ENCODE measurements at places on chromosomes 7 and 10.
A peak's percentile ranks its signal among the peaks of the same experiment; 100 is the strongest.

GRCh38 chr7:135664046-135664589 is 1.8 kb downstream of the STMP1 start:
- peak; percentile 77 for DNase-seq

DNA sequence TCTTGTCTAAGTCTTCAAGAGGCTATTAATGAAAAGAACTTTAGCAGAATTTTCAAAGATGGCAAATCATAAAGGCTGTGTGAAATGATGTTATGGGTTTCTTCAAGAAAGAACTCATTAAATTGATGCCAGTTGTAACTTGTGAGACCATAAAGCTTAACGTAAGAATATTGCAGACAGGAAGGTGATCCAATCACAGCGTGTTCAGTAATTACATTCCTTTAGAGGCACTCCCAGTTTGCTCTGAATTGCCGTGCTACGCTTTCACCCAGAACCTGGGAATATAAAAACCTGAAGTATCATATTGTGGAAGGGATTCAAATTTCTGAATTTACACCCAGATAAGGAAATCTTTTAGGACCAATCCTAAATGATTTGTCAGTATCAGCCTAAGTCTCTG is 64.1 kb upstream of the ITGB1 start:
- no peak for DNase-seq

DNA sequence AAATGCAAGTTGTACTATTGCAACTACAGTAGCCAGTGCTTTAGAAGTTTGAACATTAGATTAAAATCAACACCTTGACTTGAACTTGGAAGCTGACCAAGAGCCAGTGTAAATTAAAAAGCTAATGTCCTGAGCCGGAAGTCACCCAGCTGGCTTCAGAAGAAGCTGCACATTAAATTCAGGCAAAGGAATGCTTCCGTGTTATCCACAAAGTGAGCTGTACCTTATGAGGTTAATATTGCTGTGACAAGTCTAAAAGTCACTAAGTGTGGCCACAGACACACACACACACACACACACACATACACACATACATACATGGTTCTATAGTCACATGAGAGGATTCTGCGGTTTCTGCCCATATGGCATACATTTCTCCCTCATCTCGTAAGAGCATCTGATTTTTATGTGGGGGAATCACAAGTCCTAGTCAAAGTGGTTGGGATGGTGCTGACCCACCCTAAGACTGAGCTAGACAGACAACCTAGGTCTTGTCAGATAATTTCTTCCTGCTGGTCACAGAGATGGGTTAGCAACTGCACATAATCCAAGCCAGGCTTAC is 612.9 kb downstream of the SORCS1 start:
- no peak for DNase-seq

DNA sequence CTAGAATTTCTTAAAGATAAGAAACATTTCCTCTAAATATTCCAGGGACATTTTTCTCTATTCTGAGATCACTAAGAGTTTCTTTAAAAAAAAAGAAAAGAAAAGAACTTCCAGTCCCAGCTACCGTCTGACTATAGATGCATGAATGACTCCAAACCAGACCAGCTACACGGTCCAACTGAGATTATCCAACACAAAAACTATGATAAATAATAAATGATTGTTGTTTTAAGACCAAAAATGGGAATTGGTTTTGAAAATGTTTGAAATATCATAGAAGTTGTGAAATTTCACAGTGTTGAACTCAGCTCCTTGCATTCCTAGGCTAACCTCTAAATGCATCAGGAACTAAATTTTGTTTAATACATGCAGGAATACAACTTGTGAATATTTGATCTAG is 1619.6 kb upstream of the LRRTM3 start:
- no peak for DNase-seq

GRCh38 chr7:20834656-20835055 is 48.0 kb upstream of the SP8 start:
- DNase-seq, result no peak

DNA sequence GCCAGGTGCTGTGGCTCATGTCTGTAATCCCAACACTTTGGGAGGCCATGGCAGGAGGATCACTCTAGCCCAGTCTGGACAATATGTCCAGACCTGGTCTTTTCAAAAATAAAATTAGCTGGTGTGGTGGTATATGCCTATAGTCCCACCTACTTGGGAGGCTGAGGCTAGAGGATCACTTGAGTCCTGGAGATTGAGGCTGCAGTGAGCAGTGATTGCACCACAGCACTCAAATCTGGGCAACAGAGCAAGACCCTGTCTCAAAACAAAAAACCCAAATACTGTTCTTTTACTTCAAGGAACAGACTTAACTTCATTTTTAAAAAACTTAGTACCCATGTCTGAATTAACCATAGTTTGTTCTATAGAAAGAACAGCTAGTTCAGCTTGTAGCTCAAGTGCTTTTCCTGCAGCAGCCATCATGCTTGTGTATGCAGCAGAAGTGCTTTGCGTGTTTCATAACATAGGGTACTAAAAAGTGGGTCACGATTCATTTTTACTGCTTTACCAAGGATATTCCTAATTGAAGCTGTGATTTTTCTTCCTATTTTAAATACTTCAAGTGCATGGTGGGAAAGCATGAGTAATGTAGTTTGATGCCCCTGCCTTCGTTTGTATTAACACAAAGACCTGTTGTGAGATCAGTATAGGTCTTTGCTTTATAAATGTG is 5.9 kb downstream of the EIF4H start:
- DNase-seq, result no peak

DNA sequence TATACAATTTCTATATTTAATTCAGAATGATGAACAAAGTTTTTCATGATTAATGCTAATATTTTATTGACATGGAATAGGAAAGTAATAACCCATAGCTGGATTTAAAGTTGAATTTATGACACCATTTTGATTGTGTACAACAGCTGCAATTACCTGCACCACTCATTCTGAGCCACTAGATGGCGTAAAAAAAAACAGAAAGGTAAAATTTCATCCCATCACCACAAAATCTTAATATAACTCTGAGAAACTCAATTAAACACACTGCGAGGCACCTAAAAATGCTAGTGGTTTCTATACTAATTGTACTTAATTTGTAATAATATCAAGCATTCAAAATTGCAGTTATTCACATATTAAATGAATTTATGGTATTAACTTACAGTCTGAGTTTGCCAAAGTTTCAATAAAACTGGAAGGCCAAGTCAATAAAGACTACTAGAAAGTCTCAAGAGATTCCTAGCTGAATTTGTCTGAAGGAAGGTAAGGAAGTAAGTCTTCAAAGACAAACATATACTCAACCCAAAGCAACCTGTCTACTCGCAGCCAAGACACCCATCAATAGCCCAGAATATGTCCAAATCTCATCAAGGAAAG is 182.5 kb downstream of the SKAP2 start:
- peak; percentile 50 for DNase-seq

GRCh38 chr7:156117542-156118247 is 305.4 kb upstream of the SHH start:
- no peak for DNase-seq

DNA sequence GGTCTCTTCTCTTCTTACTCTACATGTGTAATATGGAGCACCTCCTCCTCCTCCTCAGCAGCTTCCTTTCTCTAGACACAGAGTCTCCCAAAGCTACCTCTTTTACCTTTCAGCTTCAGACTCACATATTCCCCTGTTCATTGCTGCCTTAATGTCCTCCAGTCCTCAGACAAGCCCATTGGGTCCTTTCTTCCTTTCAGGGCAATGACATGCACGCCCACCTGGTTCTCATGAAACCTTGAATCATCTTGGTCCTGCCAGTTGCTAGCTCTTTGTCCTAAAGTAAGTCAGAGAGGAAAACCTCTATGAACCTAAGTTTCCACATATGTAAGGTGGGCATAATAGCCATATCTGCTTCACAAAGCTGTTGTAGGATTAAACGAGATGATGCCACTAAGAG is 227.0 kb downstream of the RPS24 start:
- no peak for DNase-seq

- DNase-seq, result no peak
These were observed 1.4 kb downstream of the WNT16 start for GRCh38 chr7:121330053-121330833.

GRCh38 chr10:69409968-69410367 is 6.8 kb downstream of the TACR2 start:
- DNase-seq, result peak; percentile 79

GRCh38 chr10:103281753-103282152 is 4.8 kb downstream of the INA start:
- DNase-seq, result no peak

GRCh38 chr10:18501629-18502028 is 149.8 kb downstream of the NSUN6 start:
- DNase-seq, result no peak

- DNase-seq, result no peak
These were observed 18.3 kb downstream of the FHIP2A start for GRCh38 chr10:114839901-114840300.

- DNase-seq, result no peak
These were observed 2.4 kb downstream of the HOXA3 start for GRCh38 chr7:27149842-27150567.

- no peak for DNase-seq
These were observed 118.6 kb downstream of the STRA8 start for GRCh38 chr7:135352285-135352684.

- peak; percentile 64 for DNase-seq
These were observed 58.7 kb downstream of the BMPR1A start for GRCh38 chr10:86815035-86815617.

- peak; percentile 69 for DNase-seq
These were observed 7.0 kb downstream of the NAT16 start for GRCh38 chr7:101172854-101173751.

- DNase-seq, result no peak
These were observed 45.4 kb downstream of the KAT6B start for GRCh38 chr10:74871595-74872382.

DNA sequence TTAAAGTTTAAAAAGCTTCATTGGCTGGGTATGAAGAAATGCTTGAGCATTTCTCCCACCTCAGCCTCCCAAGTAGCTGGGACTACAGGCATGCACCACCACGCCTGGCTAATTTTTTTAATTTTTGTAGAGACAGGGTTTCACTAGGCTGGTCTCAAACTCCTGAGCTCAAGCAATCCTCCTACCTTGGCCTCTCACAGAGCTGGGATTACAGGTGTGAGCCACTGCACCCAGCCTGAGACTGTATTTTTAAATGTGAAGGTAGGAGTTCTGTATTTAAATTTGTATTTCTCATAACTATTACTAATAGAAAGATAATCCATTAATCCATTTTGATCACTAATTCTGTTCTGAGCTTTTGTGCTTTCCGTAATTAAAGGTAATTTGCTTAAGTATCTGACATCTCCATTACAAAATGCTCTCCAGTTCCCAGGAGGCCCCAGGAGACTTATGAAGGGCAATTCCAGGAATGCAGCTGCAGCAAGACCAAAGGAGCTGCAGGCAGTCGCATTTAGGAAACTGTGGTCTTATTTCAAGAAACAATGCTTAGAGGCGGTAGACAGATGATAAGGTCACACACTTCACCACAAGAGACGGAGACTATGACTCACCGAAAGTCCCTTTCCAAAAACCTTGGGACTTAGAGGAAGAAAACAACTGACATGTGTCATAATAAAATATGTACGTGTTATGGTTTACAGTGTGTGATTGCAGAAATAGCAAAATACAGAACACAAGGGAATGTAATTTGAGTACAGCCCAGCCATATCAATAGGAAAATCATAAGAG is 23.3 kb downstream of the YAE1 start:
- DNase-seq, result peak; percentile 84

- no peak for DNase-seq
These were observed 176.4 kb downstream of the TAX1BP1 start for GRCh38 chr7:27916372-27916771.

DNA sequence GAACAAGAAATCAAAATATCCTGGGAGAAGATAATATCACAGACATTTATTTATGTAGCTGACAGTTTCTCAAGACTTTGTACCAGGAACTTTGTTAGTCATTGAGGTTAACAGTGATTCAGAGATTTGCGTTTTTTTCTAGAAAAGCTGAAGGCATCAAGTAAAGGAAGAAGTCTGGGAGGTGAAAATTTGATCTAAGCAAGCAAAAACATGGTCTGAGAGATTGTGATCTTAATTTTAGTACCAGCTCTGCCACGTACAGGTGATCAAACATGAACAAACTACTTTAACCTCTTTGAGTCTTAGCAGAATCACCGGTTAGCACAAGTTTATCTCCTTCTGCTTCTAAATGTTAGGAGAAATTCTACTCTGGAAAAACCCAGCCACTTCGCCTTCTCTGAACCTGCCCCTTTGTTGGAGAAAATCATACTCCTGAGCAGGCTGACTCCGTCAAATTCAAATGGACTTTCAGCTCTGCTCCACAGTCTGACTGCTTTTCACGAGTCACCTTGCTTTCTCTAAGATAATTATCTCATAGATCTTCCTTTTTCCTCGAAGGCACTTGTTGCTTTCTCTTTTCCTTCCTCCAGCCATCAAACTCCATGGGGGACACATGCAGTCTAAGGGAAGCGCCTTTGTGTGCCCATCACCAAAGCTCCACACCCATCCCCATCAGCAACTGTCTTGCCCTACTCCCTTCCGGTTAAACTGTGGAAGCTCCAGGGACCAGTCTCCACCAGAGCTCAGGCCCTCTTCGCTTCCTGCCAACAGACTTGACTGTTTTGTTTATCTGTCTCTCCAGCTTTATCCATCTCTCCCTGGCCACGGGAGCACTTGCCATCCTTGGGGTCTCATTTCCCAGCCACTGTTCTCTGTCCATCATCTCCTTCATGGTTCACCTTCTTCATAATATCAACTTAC is 86.3 kb downstream of the PRKCQ start:
- peak; percentile 26 for DNase-seq

DNA sequence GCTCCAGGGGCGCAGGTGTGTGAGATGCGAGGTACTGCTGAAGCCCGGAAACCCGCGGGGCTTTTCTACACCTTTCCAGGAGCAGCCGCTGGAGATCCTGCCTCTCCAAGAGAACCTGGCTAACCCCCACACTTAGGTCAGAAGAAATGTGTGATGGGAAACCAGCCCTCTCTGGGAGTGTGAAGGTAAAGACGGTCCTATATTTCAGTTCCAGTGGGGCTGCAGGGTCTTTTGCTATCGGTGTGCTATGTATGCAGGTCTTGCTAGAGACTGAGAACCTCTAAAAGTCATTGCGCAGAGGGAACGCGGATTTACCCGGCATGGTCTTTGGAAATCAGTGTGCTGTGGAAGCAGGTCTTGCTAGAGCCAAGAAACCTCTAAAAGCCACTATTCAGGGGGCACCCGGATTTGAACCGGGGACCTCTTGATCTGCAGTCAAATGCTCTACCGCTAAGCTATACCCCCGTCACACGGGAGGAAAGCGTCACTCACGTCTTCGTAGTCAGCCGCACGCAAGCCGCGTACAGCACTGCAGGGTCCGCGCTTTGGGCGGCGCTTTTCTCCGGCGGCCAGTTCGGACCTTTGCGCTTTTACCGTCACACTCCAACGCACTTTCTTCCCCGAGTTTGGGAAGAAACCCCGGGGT is 46.0 kb downstream of the ZNF777 start:
- DNase-seq, result peak; percentile 92

DNA sequence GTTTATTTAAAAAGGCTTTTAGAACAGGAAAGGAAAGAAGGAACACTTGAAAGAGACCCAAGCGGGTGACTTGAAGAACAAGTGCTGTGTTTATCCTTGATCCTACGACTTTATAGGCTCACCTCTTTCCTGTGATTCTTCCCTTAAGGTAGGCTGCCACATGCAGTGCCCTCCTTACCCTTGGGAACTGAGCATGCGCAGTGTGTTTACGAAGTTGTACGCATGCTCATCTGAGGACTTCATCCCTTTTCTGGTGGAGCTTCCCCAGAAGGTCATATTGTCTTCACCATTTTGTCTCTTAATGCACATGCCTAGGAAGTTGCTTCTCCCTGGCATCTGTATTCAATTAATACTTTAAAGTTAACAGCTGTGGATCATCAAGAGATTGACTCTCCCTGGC is 49.9 kb upstream of the VOPP1 start:
- no peak for DNase-seq

Measured in fibroblast of mammary gland (primary cell).